HCT116 (cell line): ENCODE measurements at places on chromosomes 1 and 21. TPM values are rescaled to one million over a fixed set of nuclear protein-coding genes. Genes with fewer than 3 reads are reported as not detected.

DNA sequence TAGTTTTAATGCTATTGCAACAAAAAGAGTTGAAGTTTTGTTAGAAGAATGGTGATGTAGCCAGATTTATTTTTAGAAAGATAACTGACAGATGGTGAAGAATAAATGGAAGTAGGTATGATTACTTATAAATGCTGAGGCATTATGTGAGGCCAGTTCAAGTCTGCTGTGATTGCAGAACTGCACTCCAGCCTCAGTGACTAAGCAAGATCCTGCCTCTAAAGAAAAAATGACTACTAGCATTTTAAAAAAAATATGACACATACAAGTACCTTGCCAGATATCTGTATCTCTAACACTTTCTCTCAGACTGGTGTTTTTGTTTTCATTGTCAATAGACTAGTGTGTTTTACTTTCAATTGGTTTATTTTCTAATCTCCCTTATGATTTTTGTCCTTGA, 1242.4 kb upstream of the ADGRL4 start:
- no peak for DNase-seq

- no peak for DNase-seq
Measured at GRCh38 chr1:77047978-77048614, 171.1 kb downstream of the PIGK start.

- DNase-seq, result no peak
Measured at GRCh38 chr21:41242238-41242829, 74.3 kb upstream of the FAM3B start.

- no peak for DNase-seq
Measured at GRCh38 chr1:194503209-194503608, 1316.8 kb upstream of the B3GALT2 start.

DNA sequence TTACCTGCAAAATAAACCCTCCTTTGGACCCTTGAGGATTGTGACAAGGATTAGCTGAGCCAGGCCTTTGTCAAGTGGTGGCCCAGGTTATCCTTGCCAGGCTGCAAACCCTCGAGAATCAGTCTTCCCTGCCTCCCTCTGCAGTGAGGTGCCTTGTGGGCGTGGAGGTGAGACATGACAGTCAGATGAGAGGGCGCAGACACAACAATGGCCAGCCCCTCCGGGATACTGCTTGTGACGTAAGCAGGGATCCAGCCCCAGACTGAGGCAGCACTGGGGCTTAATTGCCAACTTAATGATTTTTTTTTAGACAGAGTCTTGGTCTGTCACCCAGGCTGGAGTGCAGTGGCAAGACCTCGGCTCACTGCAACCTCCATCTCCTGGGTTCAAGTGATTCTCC, 104.6 kb downstream of the LAMC2 start:
- no peak for DNase-seq

DNA sequence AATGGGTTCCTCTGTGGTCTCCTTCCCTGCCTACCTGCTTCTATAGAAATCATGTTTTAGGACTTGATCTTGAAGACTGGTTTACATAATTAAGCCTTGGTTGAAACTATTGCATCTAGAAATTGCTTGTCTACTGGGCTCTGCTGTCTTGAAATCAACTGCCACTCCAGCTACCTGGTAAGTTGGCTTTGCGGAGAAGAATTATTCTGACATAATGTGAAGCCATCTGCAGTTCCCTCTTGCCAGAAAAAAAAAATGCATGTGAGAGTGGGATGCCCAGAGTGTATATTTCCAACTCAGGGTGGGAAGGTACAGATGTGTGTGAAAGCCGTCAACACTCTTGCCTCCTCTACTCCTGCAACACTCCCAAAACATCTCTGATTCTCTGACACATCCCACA, 27.2 kb downstream of the C8B start:
- no peak for DNase-seq

GRCh38 chr1:201176940-201177339, 13.7 kb upstream of the IGFN1 start:
- DNase-seq, result no peak

Gene FNDC5
- not detected for total RNA-seq

Gene WNT9A
- total RNA-seq, result 5.6 TPM

Gene NCMAP
- total RNA-seq, result 0.84 TPM

Gene NBPF12
- total RNA-seq, result 12.1 TPM

Gene OR2M3
- not detected for total RNA-seq

Gene ECM1
- 2.0 TPM for total RNA-seq

Gene ZBTB8A
- total RNA-seq, result 9.7 TPM
